H1 (cell line): ENCODE measurements at places on chromosomes 1 and 21. TPM values are rescaled to one million over a fixed set of nuclear protein-coding genes. Genes with fewer than 3 reads are reported as not detected.

Gene JAM2
- 7.0 and 9.5 TPM in 2 replicates for total RNA-seq

Gene NR1I3
- not detected in 2 replicates for total RNA-seq

Gene HES5
- 0.22 and 0.25 TPM in 2 replicates for total RNA-seq

Gene SIK1
- 5.5 and 6.7 TPM in 2 replicates for total RNA-seq

Gene FUCA1
- total RNA-seq, result 6.4 and 7.1 TPM in 2 replicates

Gene SELE
- total RNA-seq, result not detected in 2 replicates

Gene STMN1
- total RNA-seq, result 561 and 564 TPM in 2 replicates

Gene CFHR4
- not detected in 2 replicates for total RNA-seq

Gene ZNF593OS
- not detected in 2 replicates for total RNA-seq

Gene OR2T35
- total RNA-seq, result not detected in 2 replicates

Gene ETV3
- 23.8 and 26.6 TPM in 2 replicates for total RNA-seq

Gene REN
- not detected in 2 replicates for total RNA-seq

Gene PYHIN1
- not detected in 2 replicates for total RNA-seq

Gene TNFRSF14
- total RNA-seq, result 0.50 and 0.65 TPM in 2 replicates

Gene TDRD5
- 1.3 and 1.4 TPM in 2 replicates for total RNA-seq

Gene OPRD1
- total RNA-seq, result 3.3 and 3.7 TPM in 2 replicates
